Femur (tissue), 1 donor: ENCODE measurements at places on chromosomes 1 and 21.

- DNase-seq, result no peak
These were observed 195.2 kb downstream of the ZSCAN20 start for GRCh38 chr1:33667386-33668282.

- DNase-seq, result no peak
These were observed 81.7 kb downstream of the MAN1C1 start for GRCh38 chr1:25698252-25698651.

DNA sequence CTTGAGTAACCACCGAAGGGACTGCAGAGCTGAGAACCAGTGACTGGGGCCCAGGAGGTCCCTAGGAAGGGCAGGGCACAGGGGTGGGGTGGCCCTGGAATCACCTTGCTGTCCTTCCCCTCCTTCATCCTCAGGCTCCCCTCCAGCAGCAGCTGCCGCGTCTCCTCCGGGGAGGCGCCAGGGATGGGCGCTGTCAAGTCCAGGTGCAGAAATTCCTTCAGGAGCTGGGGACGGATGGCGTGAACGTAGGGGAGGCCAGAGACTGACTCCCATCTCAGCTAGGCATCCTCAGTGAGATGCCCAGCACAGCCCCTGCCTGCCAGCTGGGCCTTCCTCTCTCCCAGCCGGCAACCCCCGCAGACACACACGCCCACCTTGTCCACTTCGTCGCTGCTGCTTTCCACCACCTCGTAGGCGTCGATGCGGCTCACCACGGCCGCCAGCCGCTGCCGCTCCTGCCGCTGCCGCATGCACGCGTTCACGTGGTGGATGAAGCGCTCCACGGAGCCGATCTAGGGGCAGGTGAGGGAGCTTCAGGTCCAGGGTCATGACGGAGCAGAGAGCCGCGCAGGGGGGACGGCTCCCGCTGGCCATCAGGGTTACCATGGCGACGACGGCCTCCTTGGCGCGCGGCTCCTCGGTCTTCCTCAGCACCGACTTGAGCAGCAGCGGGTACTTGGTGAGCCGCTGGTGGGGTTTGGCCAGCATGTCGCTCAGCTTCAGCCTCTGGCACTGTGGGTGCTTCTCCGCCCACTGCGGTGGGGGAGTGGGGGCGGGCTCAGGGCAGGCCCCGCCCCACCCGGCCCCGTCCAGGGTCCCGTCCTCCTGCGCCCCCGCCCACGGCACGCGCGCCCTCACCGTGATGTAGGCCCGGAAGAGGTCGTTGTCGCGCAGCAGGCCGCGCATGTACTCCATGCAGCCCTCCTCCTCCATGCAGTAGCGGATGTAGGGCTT, 4.4 kb upstream of the TNFRSF25 start:
- DNase-seq, result no peak

GRCh38 chr1:222772996-222773379, 36.0 kb downstream of the FAM177B start:
- peak; percentile 67 for DNase-seq

DNA sequence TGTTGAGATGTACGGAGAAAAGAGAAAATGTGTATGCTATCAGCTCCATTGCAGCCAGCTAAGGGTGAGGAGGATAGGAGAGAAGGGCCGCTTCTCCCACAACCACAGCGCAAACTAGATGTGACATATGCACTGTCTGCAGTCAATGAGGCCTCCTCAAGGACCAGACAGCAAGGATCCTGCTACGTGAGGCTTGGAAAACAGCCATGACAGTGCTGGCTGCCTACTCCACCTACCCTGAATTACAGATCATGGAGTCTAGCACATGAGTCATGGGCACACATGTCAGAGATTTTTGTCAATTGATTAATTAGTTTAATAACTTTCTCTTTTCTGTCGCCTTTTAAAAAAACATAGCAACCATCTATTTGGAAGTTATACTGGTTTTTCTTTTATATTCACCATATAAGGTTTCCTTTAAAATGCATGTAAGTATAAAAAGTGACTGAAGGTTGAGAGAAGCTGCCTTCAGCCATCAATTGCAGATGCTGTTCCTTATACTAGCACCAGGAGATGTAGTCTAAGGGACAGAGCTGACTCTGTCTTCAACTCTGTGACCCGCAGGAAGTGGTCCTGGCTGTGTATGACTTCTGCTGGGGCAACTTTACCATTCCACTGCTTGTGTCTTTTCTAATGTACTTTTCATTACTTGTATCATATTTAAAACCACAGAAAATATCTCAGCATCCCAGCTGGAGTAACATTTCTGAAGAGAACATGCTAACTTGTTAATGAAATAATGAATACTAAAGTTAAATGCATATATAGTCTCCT, 3.1 kb downstream of the VPS26C start:
- no peak for DNase-seq

DNA sequence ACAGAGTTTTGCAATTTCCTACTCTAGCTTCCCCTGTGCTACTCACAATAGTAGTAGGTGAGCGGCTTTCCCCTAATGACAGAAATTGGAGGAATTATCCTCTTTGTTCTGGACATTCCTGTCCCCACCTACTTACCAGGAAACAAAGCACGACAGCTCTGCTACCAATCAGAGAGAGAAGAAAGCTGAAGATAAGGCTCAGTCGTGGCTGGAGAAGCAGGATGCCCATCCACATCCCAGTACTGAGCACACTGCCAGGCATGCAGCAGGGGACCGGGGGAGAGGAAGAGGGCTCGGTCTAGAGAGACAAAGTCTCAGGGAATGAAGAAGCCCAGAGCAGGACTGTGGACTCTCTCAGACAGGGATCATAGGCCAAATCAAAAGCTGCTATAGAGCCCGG, 134.1 kb upstream of the KRTAP19-8 start:
- no peak for DNase-seq

GRCh38 chr1:201443747-201444146, 22.2 kb upstream of the TNNI1 start:
- no peak for DNase-seq

- no peak for DNase-seq
These were observed 2.3 kb upstream of the ITGA10 start for GRCh38 chr1:145912128-145912641.

GRCh38 chr1:159289060-159289459, 13.1 kb upstream of the FCER1A start:
- no peak for DNase-seq

DNA sequence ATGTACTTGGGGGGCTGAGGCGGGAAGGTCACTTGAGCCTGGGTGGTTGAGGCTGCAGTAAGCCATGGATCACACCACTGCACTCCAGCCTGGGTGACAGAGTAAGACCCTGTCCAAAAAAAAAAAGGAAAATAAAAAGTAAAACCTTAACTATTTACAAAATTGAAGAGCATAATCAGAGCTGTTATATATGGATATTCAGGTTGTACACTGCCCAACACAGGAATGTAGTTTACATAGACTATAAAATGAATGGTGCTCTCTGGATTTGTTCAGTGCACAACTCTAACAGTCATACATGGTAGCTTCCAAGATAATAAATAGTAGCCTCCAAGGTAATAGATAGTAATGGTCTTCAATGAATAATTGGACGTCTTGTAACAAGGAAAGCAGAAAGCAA, 22.6 kb upstream of the SRSF10 start:
- DNase-seq, result no peak

DNA sequence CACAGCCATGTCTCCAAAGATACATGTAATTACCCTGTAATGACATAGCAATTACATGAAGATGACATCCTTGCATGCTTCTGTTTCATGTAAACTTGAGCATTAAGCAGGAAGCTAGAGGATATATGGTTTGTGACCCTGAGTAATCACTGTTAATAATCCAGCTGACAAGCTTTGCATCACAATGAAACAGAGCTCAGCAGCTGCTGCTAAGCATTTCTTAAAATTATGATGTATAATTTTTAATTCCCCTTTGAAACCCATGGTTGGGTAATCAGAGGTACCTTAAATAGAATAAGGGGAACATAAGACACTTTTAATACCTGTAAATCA, 293.5 kb downstream of the NTNG1 start:
- DNase-seq, result no peak

DNA sequence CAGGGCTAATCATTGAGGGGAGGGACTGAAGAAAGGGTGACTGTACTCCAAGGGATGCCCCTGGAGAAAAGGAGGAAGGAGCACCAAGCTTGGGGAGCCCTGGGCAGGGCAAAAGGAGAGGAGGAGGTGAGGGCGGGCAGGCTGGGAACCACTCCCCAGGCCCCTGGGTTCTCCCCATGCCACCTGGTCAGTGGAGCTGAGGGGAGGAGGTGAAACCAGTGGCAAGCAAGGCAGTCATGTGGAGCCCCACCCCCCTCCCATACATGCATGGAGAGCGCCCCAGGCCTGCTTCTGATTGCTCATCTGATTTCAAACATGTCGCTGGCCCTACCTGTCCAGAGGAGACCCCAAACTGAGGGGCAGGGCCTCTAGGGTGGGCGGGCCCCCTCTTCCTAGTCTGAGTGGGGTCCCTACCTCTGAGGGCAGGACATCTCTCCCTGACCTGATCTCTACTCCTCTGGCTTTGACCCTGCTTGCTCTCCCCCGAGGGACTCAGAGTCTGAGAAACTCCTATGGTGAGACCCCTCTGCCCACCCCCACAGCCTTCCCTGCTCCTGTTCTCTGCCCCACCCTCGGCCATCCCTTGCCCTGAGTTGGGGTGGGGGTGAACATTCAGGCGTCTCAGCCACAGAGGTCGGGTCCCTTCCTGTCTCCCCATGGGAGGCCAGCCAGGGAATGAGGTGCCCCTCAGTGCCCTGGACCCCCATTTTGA, 18.6 kb downstream of the INSRR start:
- DNase-seq, result no peak

DNA sequence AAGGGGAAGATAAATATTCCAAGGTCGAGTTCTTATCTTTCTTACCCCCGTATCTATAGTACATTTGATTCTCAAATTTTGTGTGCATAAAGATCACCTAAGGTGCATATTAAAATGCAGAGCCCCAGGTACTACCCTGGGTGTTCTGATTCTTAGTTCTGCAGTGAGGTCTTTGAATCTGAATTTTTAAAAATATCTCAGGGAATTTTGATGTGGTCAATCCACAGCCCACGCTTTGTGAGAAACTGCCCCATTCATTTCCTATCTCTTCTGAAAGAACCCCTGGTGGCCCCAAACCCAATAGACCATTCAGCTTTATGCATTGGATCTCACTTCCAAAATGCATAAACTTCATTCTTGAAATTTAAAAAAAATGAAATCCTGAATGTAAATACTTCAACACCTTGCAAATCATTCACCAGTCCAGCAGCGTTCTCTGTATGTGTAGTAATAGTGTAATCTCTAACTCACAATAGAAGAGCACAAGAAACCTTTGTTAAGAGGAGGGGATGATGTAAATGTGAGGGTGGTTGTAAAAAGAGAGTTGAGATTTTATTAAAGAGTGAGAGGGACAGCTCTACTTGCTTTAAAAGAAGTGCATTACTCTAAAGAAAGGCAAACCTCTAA, 108.8 kb upstream of the ZP4 start:
- DNase-seq, result no peak

DNA sequence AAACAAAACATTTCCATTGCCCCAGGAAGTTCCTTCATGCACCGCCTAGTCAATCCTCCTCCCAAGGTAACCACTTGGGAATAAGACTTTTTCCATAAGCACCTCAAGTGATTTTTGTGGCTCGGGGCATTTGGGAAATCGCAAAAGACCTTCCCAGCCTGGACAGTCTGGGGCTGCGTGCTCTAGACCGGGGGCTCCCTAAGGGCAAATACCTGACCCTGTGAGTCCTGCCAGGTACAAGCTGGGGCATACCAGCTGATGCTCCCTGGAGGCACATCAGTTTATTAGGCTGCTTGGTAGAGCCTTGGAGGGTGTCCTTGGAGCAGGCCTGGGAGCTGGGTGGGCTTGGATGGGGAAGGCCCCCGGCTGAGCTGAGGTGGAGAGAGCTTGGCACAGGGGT, 34.4 kb downstream of the ALPL start:
- no peak for DNase-seq

DNA sequence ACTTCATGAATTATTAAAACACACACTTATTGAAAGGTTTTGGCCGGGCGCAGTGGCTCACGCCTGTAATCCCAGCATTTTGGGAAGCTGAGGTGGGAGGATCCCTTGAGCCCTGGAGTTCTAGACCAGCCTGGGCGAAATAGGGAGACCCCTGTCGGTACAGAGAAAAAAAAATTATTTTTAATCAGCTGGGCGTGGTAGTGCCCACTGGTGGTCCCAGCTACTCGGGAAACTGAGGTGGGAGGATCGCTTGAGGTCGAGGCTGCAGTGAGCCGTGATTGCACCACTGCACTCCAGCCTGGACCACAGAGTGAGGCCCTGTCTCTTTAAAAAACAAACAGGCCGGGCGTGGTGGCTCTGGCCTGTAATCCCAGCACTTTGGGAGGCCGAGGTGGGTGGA, 1.7 kb downstream of the GABPB2 start:
- DNase-seq, result no peak

DNA sequence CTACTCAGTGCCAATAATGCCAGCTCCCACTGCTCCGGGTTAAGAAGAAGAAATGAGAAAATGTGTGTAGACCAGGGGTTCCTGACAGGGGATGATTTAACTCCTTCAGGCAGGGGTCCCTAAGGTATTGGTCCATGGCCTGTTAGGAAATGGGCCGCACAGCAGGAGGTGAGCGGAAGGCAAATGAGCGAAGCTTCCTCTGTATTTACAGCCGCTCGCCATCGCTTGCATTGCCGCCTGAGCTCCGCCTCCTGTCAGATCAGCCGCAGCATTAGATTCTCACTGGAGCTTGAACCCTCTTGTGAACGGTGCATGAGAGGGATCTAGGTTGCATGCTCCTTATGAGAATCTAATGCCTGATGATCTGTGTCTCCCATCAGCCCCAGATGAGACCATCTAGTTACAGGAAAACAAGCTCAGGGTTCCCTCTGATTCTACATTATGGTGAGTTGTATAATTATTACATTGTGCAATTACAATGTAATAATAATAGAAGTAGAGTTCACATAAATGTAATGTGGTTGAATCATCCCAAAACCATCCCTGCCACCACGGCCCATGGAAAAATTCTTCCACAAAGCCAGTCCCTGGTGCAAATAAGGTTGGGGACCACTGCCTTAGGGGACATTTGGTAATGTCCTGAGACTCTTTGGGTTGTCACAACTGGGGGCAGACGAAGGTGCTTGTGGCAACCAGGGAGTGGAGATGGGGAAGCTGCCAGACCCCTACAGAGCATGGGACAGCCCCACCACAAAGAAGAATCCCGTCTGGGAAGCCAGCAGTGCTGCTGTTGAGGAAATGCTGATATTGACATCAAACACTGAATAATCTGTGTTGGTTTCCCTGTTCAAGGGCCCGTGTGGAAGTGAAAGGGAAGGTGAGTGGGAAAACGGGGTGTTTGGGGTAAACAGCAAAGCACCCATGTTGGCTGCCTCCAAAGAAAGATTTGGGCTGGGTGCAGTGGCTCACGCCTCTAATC, 60.8 kb downstream of the DHRS3 start:
- no peak for DNase-seq

- DNase-seq, result no peak
These were observed 405.8 kb downstream of the DUSP10 start for GRCh38 chr1:221336126-221336525.
